ENCODE measurements at places on chromosomes 5 and 9. TPM values are rescaled to one million over a fixed set of nuclear protein-coding genes. Genes with fewer than 3 reads are reported as not detected.

Gene CCNH
- 23.5 TPM for total RNA-seq

Gene CCL28
- 0.45 TPM for total RNA-seq

Gene KIF20A
- 0.94 TPM for total RNA-seq

Gene GABRA1
- total RNA-seq = not detected

Gene LCN10
- total RNA-seq = 0.79 TPM

Gene CDH9
- not detected for total RNA-seq

Gene LHFPL2
- 4.0 TPM for total RNA-seq

Gene GLDC
- total RNA-seq = not detected

Gene CCDC180
- 1.4 TPM for total RNA-seq

Gene CARTPT
- total RNA-seq = not detected

Gene CCNI2
- total RNA-seq = 0.09 TPM

- DNase-seq = peak; percentile 55
Measured at GRCh38 chr5:146541958-146542849, 26.2 kb upstream of the GPR151 start.

GRCh38 chr9:127142931-127143464 is 20.6 kb upstream of the ANGPTL2 start:
- DNase-seq = no peak

DNA sequence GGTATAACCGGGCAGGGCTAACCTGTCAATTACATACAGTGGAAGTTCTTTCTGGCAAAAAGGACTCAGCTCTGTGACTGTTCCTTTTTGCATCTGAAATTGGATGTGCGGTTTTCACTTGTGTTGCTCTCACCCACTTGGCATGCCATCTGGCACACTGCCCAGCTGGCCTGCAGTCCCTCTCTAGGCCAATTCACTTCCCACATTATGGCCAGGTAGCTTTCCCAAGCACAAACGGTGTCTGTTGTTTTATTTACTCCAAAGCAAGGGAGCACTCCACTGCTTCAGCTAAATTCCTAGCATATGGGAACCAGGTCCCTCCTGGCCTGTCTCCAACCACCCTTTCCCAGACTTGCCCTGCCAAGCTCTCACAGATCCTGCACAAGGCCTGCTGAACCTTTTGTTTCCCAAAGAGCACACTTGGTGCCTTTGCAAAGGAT is 132.5 kb downstream of the SEMA6A start:
- DNase-seq = peak; percentile 54

- DNase-seq = no peak
Measured at GRCh38 chr9:118330191-118330986, 626.2 kb downstream of the TLR4 start.

- DNase-seq = no peak
Measured at GRCh38 chr9:89842267-89842768, 237.5 kb downstream of the GADD45G start.

DNA sequence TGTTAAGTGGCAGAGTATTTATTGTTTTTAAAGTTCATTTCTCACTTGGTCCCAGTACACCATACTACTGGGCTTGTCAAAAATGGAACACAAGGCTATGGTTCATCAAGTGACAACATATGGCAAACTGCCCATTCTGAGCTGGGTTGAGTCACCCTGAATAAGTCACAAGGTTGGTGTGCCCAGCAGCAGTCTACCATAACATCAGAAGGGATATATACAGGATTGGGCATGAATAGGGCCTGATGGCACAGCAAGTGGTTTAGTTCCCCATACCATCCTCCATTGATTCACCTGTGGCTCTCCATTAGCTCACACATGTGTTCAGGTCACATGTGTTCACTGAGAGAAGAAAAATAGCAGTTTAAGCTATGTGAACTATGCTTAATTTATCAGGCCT is 249.8 kb upstream of the PRDM9 start:
- no peak for DNase-seq

GRCh38 chr5:173524136-173524535 is 92.3 kb downstream of the BOD1 start:
- DNase-seq = no peak

DNA sequence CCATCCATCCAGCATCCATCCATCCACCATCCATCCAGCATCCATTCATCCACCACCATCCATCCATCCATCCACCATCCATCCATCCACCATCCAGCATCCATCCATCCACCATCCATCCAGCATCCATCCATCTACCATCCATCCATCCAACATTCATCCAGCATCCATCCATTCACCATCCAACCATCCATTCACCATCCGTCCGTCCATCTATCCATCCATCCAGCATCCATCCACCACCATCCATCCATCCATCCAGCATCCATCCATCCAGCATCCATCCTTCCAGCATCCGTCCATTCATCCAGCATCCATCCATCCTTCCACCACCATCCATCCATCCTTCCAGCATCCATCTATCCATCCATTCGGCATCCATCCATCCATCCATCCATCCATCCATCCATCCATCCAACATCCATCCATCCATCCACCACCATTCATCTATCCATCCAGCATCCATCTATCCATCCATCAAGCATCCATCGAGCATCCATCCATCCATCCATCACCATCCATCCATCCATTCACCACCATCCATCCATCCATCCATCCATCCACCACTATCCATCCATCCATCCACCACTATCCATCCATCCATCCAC is 32.4 kb upstream of the WDR5 start:
- no peak for DNase-seq

- no peak for DNase-seq
Measured at GRCh38 chr5:67814569-67815311, 400.8 kb upstream of the PIK3R1 start.

DNA sequence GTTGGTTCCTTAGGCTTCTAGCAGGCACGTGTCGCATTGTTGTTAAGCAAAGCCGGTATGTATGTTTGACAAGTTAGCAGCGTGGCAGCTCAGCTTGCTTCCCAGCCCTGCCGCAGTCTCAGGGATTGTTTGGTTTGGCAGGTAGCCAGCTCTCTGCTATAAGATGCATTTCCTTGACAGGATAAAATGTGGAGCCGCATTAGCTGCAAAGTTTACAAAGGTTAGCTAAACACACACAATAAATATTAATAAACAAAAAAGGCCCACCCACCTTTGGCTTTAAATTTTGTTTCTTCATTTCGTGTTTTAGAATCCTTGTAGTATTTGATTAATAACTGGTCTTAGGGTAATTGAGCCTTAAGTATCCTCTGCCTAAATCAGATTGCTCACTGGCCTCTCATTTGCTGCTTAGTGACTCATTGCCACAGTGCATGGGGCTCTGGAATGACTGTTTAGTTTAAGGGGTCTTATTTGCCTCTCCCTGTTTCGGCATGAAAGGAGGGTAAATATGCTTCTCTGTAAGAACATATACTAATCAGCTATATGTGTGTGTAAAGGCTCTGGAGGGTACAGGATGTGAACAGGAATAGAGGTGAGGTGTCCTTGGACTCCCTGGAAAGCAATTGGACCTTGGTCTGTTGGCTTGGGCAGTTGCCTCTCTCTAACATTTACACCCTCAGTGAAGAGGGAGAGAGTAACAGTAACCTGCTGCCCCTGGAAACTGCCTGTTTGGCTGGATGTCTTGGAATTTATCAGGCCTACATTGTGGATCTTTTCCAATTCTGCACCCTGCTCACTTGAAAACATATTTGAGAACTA is 122.0 kb downstream of the GDNF start:
- DNase-seq = no peak

GRCh38 chr9:109349421-109349846 is 28.6 kb upstream of the EPB41L4B start:
- no peak for DNase-seq

GRCh38 chr5:132758451-132758850 is 11.2 kb downstream of the CCNI2 start:
- no peak for DNase-seq

DNA sequence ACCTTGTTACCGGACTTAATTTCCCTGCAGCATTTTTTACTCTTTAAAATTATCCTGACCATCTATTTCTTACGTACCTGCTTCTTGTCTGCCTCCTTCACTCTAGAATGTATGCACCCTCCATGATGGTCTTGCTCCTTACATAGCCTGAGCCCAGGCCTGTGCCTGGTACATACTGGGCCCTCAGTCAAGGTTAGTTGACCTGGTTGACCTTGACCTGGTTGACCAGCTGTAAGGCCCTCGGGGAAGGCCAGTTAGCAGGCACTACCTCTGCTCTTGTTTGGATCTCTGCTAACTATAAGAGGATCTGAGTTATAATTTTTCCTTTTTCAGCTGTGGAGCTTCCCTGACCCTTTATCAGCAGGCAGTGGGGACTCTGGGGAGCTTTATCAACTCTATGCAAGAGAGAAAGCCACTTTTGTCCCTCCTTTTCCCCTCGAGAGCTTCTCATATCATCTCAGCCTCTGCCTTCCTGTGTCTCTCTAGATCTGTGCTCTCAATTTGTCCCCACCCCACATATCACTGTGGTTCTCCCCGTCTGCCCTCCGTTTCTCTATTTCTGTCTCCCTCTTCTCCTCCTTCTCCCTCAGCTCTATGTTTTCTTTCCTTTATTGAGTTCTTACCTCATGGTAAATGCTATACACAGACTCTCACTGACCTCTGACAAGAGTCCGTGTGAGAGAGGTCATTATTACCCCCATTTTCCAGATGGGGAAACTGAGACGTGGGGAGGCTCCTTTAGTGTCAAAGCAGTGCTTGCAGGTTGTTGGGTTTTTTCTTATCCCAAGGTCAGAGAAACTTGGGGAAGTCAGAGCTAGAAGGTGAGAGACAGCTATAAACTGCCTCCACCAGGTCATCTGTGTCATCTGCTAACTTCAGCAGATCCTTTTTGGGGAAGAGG is 28.6 kb downstream of the SPRY4 start:
- no peak for DNase-seq

DNA sequence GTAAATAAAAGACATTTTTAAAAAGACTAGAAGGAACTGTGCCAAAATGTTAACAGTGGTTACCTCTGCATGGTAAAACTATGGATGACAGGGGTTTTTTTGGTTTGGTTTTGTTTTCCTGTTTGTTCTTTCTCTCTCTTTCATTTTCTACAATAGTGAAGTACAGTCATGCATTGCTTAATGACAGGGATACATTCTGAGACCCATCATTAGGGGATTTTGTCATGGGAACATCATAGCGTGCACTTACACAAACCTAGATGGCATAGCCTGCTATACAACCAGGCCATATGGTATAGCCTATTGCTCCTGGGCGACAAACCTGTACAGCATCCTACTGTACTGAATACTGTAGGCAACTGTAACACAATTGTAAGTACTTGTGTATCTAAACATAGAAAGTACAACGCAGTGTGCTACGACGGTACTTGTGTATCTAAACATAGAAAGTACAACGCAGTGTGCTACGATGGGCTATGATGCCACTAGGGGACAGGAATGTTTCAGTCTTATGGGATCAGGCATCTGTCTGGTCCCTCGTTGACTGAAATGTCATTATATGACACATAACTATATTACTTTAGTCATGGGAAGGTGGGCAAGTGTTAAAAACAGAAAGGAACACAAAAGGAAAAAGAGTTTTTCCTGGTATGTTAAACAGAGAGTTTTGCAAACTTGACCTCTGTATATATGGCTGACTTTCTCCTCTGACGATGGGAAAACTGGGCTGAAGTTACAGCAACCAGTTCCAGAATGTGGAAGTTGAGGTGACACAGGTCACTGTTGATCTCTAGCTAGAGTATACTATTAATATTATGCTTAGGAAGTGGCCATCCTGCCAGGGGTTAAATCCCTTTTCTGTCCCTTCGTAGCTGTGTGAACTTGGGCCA is 7.4 kb upstream of the ADAM19 start:
- no peak for DNase-seq

DNA sequence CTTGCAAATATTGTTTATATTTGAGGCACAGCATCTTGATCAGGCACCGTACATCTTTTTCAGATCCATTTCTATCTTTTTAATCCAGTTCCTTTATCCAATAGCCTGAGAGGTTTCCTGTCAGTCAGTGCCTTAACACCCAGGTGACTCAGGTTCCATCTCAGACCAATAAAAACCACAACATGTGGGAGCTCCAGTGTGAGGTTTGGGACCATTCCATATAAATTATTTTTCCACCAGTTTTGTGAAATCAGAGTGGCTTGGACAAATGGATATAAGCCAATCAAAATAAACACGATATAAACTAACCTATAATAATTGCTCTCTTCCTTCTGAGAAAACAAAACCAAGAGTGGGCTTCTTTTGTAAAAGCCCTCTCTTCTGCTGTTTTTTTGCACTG is 351.3 kb downstream of the NTRK2 start:
- DNase-seq = no peak

- DNase-seq = no peak
Measured at GRCh38 chr5:15191012-15191411, 309.0 kb upstream of the FBXL7 start.

DNA sequence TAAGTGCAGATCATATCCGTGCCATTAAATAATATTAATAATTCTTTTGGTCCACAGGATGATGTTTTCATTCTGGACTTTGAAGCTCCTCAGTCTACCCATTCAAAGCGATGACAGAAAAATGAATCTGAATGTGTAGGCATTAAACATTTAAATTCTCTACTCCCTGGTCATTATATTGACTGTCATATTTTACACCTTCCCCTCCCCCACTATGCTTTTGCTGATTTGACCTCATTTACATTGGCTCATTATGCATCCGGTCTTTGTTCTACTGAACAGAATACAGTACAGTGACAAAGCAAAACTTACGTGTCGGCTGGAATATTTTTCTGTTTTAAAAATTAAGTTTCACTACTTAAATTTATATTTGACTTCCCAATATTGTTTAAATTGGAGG is 289.7 kb upstream of the TMEM161B start:
- DNase-seq = no peak

GRCh38 chr9:4048441-4048840 is 251.4 kb downstream of the GLIS3 start:
- DNase-seq = no peak

- DNase-seq = no peak
Measured at GRCh38 chr5:138275379-138275782, 960 bp upstream of the GFRA3 start.

- DNase-seq = peak; percentile 67
Measured at GRCh38 chr9:121744002-121744686, 92.7 kb downstream of the DAB2IP start.

DNA sequence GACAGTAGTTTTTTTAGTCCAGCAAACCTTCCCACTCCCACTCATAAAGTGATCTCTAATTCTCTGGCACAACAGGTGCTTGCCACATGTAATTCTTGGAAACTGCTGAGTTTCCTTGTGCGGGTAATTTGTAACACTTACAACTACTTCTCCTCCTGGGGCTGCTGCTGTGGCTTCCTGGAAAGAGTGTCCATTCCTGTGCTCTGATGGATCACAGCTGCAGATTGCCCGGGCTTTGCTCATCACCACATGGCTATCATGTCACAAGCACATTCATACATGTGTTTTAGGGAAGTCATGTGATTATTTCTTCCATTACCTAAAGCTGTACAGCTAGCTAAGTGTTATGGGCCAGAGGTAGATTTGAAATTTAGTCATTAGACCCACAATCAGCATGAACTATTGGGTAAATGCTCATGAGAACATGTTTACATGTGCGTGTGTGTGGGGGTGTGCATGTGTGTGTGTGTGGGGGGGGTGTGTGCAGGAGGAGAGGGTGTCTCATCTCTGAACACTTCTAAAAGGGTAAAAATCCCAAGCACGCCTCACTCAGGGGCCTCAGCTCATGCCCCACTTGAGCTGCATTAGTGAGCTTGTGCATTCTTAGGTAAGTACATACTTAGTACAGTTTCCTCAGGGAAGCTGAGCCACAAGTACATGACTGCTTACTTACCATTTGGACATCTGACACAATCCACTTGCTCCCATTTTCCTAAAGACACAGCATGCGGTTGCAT is 118.1 kb upstream of the CCDC112 start:
- no peak for DNase-seq

GRCh38 chr5:92371889-92372235 is 988.7 kb upstream of the ARRDC3 start:
- DNase-seq = no peak

GRCh38 chr9:130159057-130159456 is 13.1 kb upstream of the NCS1 start:
- no peak for DNase-seq
